ENCODE measurements at places on chromosomes 1 and 21.
A peak's percentile ranks its signal among the peaks of the same experiment; 100 is the strongest.

DNA sequence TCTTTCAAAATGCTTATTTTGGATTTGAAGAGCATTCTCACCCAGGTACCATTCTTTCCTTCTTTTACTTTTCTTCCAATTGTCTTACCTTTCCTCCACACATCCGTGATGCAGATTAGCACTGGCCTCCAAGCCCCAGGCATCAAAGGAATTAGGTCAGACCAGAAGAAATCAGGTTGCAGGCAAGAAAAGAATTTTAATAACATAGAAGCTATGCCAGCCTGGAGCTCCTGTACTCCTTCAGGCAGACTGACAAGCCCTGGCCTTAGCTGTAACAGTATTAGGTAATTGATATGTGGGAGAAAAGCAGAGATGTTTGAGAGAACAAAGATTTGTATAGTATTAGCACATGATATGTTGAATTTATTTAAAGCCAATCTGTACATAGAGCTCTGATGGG is 390.4 kb upstream of the ADGRL2 start:
- DNase-seq = no peak

DNA sequence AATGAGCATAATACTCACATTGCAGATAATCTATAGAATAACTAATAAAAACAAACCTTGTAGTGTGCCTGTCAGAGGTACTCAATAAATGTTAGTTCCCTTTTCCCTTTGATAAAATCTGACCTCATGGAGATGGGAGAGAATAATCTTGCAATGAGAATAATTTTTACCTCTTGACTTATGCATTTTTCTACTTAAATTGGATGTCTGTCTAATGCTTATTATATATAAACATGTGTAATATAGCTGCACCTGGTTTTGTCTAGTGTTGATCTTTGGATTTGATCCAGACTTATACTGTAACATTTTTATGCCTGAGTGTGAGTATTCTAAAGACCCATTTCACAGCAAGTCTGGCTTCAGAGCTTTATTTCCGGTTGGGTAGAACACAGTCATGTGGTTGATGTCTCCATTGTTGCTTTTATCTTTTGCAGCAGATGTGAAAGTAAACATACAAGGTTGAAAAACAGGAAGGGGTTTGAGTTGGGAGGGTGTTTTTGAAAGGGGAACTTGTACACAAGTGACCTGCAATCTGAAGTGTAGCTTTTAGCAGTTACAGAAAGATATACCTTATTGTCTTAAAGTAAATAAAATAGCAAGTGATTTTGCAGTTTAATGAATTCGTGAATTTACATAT is 12.4 kb downstream of the EPB41 start:
- DNase-seq = peak; percentile 92

GRCh38 chr1:202501281-202501680 is 152.8 kb downstream of the PPP1R12B start:
- peak; percentile 44 for DNase-seq

- no peak for DNase-seq
Observed at GRCh38 chr1:232925421-232926220, 24.8 kb upstream of the NTPCR start.

DNA sequence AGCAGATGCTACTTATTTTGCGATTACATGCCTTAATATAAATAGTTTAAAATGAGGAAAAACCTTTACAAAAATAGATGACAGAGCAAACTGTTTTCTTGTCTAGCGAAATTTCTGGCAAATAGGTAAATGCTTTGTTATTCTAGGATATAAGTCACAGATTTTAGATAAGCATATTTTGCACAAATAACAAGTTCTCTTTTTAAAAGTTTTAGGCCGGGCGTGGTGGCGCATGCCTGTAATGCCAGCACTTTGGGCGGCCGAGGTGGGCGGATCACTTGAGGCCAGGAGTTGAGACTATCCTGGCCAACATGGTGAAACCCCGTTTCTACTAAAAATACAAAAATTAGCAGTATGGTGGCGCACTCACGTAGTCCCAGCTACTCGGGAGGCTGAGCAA is 20.3 kb upstream of the ERRFI1 start:
- no peak for DNase-seq

- peak; percentile 46 for DNase-seq
Observed at GRCh38 chr1:92817986-92818764, 13.7 kb upstream of the RPL5 start.

GRCh38 chr1:200973937-200974657 is 49.4 kb downstream of the KIF21B start:
- DNase-seq = no peak

GRCh38 chr1:248850536-248851251 is 8.2 kb downstream of the ZNF692 start:
- DNase-seq = no peak

DNA sequence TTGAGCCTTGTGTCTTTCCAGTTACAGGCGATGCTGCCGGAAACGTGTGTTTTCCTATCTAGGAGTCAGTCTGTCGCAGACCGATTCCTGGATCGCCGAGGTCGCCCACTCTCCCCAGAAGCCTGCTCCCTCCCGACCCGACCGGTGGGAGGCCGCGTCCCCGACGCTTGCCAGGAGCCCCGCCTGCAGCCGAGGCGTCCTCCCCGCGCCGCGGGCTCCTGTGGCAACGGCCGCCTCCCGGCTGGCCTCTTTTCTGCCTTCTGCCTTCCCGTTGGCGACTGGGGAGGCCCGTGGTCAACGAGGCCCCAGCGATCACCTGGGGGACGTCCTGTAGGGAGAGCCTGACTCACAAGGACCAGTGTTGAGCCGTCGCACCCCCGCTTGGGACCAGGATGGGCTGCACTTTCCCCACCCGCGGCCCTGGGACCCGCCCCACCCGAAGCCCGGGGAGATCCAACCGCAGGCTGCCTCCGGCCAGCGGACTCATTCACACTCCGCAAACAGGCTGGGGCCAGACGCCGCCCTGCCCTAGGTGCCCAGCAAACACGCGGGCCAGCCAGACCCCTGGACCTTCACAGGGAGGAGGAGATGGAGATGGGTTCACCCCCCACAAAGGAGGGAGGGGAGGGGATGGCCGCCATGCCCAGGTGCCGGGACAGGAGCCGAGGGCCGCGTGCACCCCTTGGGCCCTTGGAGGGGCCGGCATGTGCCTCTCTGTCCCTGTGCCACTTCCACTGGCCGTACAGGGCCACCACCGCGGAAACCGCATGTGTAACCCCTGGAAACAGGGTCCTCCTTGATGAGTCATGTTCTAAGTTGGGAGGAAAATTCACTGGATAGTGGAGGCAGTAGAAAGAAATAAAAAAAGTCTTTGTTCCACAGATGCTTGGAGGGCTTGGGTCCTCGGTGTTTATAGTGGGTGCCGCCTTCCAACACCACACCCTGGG is 7.2 kb upstream of the COL6A1 start:
- DNase-seq = peak; percentile 53

GRCh38 chr1:170351366-170351946 is 180.5 kb upstream of the GORAB start:
- no peak for DNase-seq

DNA sequence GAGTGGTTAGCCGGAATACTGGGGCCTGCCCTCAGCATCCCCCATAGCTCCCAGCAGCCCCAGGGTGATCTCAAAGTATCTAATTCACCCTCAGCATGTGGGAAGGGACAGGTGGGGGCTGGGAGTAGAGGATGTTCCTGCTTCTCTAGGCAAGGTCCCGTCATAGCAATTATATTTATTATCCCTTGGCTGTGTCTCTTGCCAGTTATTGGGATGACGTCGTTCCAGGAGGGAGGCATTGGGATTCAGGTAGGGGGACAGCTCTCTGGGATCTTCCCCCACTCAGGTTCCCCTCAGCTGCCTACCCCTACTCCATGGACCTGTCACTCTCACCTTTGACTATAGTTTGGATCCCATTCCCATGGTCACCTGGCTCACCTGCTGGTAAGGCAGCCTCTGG is 11.9 kb upstream of the PEAR1 start:
- DNase-seq = no peak

DNA sequence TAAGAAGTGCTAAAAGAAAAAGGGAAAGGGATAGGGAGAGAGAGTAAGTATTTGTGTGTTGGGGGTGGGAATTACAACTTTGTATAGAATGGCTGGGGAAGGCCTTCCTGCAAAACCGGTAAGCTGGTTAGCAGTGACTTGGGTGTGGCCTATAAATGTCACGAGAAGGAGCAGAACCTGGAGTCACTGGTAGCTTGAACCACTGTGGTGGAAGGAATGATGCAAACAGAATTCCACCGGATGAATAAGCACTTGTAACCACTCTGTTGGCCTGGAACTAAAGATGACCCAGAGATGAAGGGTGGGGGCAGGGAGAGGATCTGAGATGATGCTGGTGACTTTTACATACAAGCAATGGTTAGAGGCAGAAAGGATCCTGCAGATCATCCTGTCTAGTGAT is 8.9 kb downstream of the XKR8 start:
- no peak for DNase-seq

DNA sequence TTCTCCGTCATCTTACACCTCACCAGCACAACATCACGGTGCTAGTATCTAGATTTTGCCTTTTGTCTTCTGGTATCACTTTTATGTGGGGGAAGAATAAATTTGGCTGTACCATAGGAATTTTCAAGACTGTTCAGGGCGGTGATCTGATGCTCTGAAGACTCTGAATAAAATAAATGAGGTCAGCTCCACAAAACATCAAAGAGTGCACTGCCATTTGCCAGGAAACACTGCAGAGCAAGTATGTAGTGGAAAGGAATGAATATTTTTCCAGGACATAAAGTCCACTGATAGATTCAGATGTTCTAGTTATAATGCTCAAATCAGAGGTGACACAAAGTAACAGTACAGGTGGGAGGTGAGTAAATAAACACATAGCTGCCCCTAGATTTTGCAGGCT is 56.3 kb downstream of the ZP4 start:
- no peak for DNase-seq

DNA sequence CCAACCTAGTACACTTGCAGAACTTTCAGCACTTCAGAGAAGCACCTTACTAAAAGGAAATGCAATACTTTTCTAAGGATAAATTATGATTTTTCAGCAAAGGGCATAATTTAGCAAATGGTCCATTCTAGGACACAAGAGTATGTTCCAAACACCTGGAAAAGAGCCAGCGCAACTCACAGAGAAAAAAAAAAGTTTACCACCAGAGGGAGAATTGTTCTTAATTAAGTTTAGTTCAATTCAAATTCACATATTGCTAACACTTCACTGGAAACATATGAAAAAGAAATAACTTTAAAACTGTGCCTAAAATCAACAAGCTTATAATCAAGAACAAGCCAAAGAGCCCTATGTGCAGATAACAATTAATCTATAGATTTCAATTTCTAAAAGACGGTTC is 338.1 kb downstream of the SEC16B start:
- no peak for DNase-seq
